ENCODE measurements at places on chromosomes 1 and 21.

- no peak for DNase-seq
Measured at GRCh38 chr1:217332431-217333065, 298.3 kb downstream of the GPATCH2 start.

GRCh38 chr1:234763910-234764309 is 153.9 kb upstream of the IRF2BP2 start:
- no peak for DNase-seq

DNA sequence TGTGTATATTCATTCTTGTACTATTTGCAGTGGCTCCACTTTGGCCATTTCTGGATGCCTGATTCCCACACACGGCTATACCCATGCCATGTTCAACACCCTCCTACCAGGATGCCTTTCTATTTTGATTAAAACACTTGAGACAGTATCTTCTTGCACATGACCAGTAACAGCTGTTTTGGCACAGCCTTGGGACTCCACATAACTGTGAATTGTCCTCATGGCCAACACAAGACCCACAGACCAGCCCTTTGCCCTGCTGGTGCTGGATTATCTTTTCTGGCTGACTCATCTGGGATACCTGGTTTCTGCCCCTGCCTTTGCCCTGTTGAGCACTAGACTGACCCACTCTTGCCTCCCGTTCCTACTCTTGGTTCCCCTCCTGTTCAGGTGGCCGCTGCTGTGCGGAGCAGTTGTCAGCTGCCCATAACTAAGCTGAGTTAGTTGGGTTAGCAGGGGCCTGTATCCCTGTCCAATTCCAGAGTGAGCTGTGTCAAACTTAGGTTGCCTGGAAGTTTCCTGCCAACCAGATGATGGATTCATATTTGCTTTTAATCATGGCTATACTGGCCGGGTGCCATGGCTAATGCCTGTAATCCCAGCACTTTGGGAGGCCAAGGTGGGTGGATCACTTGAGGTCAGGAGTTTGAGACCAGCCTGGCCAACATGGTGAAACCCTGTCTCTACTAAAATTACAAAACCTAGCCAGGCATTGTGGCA is 10.8 kb upstream of the EYA3 start:
- no peak for DNase-seq

GRCh38 chr1:99943223-99943794 is 26.5 kb upstream of the SLC35A3 start:
- DNase-seq = no peak

DNA sequence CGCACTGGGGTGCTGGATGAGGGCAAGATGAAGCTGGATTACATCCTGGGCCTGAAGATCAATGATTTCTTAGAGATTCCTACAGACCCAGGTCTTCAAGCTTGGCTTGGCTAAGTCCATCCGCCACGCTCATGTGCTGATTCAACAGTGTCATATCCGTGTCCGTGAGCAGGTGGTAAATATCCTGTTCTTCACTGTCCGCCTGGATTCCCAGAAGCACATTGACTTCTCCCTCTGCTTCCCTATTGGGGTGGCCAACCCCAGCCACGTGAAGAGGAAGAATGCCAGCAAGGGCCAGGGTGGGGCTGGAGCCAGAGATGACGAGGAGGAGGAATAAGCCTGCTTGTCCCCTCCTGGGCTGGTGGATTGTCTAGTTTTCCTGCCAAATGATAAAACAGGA is 2.2 kb upstream of the CBR3 start:
- no peak for DNase-seq

DNA sequence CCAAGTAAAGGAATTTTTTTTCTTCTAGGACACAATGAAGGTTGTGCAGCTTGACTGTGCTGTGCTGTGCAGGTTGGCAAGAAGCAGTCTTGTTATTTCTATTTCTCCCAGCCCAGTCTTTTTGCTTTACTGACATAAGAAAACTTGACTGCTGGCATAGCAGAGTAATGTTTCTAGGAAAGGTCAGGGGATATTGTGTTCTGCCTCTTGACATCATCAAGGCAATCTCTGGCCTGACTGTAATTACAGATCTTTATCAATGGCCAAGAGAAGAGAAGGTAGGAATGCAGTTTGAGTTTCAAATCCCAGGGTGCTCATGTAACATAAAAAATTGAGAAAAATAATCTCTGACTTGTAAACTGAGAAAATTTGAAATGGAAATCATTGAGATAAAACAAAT is 226.3 kb upstream of the ADGRL4 start:
- no peak for DNase-seq

DNA sequence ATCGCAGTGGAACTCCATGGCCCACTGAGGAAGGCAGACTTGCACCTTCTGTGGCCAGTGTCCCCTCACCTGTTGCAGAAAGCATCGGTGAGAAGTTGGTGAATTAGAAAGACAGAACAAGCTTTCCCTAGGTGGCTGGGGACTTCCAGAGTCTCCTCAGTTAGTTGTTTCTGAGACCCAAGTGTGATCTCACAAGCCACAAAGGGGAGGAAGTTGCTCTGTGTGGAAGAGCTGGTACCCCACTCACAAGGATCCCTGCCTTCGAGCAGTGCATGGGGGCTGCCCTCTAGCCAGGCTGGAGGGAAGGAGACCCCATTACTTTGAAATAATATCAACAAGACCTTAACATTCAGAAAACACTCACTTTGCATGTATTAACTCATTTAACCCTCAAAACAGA is 2.1 kb downstream of the PRELP start:
- DNase-seq = no peak

- DNase-seq = no peak
Measured at GRCh38 chr1:91844862-91845528, 41.0 kb downstream of the TGFBR3 start.

- no peak for DNase-seq
Measured at GRCh38 chr1:72283022-72283306, 625 bp upstream of the NEGR1 start.

- DNase-seq = no peak
Measured at GRCh38 chr1:12028957-12029511, 9.7 kb downstream of the MIIP start.

GRCh38 chr1:212664409-212665199 is 35.0 kb downstream of the BATF3 start:
- no peak for DNase-seq

DNA sequence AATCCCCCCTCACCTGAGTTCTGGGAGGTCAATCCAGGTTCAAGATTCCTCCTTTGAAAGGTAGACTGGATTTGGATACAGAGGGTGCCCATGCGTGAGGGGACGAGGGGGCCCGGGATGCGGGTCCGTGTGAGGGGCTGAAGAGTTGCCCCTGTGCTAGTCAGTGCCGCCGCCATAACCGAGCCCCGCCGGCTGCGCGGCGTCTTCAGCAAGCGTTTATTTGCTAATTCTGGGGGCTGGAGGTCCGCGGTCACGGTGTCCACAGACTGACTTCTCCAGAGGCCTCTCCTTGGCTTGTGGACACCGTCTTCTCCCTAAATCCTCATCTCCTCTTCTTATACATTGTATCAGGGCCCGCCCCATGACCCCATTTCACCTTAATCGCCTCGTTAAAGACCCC is 20.9 kb upstream of the SAMD11 start:
- DNase-seq = no peak

GRCh38 chr1:84300501-84300900 is 1.0 kb upstream of the SAMD13 start:
- DNase-seq = no peak

DNA sequence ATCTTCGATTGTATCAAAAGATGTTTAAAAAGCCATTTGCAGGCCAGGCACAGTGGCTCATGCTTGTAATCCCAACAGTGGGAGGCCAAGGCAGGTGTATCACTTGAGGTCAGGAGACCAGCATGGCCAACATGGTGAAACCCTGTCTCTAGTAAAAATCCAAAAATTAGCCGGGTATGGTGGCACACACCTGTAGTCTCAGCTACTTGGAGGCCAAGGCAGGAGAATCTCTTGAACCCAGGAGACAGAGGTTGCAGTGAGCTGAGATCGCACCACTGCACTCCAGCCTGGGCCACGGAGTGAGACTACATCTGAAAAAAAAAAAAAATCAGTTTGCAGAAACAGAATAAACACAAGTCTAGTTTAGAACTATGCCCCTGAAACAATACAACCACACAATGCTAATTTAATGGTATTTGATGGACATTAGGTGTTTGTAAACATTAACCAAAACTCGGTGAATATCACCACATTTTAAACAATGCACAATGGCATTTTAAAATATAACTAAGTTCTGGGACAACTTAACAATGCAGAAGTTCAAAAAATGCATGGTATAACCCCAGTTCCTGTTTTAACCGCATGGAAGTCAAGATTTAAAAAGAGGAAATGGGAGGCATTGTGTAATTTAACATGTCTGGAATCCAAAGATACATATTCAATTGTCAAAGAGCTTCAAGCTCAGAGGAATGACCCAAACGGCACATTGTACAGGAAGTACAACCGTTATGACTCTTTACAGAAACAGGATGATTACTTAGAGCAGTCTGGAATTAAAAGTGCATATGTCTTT is 7.1 kb upstream of the PTTG1IP start:
- DNase-seq = no peak

- no peak for DNase-seq
Measured at GRCh38 chr21:30257773-30258172, 25.0 kb downstream of the KRTAP24-1 start.

GRCh38 chr1:111990878-111991718 is 1.6 kb upstream of the KCND3 start:
- DNase-seq = no peak
